Caco-2 (cell line): ENCODE measurements at places on chromosomes 11 and 22. TPM values are rescaled to one million over a fixed set of nuclear protein-coding genes. Genes with fewer than 3 reads are reported as not detected.

Gene SHISAL1
- total RNA-seq, result not detected in 2 replicates

Gene SHISA8
- total RNA-seq, result 1.4 and 2.2 TPM in 2 replicates

GRCh38 chr11:134781380-134781866 lies 369.4 kb upstream of the B3GAT1 start:
- no peaks in the 10 kb centered on the region for H3K36me3 ChIP-seq
- no peak overlapping the region for H3K27ac ChIP-seq
- H3K27me3 ChIP-seq, result no peaks in the 10 kb centered on the region
- DNase-seq, result no peak
- H3K4me3 ChIP-seq, result no peak overlapping the region

- H3K27me3 ChIP-seq, result no peaks in the 10 kb centered on the region
- H3K27ac ChIP-seq, result peak overlapping the region; percentile 1
- peaks cover 7% of the 10 kb centered on the region for H3K4me1 ChIP-seq
- 0 out of 2 replicates have a peak, but pooled peaks cover 1% of the 10 kb centered on the region for H3K36me3 ChIP-seq
Measured at GRCh38 chr11:134229126-134229790, 4.8 kb downstream of the VPS26B start.

DNA sequence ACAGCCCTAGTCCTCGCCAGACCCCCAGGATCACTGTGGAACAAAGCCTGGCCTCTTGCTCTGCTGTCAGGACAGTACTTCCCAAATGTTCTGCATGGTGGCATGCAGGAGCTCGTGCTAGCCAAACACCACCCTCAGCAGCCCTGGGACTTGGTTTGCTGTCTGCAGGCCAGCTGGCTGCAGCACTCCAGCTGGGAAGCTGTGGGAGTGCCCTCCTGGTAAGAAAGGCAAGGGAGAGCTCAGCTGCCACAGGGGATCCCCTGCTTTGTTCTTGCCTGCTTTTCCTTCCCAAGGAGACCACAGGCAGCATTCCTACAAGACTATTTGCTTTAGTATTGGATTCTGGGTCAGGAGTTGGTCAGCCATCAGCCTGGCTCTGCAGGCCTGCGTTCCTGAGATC lies 27.9 kb downstream of the TCIRG1 start:
- H3K27ac ChIP-seq, result no peak overlapping the region
- no peaks in the 10 kb centered on the region for H3K4me1 ChIP-seq
- DNase-seq, result peak; percentile 34
- H3K4me3 ChIP-seq, result no peak overlapping the region
- H3K27me3 ChIP-seq, result no peaks in the 10 kb centered on the region

DNA sequence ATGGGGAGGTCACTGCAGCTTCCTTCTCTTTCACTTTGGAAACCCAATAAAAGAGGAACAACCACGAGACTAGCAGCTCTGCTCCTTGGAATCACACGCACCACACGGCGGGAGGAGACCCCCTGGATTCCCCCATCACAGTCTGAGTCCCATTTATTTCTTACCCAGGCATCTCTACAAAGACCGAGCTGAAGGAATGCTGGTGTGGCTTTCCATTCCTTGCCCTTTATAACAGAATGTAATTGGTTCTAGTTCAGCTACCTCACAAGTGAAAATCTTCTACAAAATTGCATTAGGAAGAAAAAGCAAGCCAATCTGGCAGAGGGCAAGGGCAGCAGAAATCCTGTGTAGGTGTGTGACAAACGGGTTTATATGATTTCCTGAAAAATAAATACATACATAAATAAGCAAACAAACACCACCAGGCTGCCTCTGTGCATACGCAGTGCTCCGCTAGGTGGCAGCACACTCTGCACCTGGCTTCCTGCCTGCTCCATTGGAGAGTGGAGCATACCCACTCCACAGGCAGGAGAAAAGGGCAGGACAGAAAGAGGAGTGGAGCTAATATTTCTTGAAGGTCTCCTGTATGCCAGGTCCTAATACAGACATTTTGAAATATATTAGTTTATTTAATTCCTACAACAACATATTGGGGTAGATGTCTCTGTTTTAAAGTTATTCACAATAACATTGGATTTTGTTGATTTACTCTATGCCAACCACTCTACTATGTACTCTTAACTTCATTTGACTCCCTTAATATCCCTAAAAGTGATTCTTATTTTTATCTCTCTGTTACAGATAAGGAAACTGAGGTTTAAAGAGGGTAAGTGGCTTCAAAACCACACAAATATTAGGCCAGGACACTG lies 673.1 kb downstream of the KCNA4 start:
- no peak overlapping the region for H3K4me3 ChIP-seq
- DNase-seq, result peak; percentile 75
- H3K27me3 ChIP-seq, result no peaks in the 10 kb centered on the region
- H3K27ac ChIP-seq, result no peak overlapping the region
- no peaks in the 10 kb centered on the region for H3K4me1 ChIP-seq

Gene DDX10
- total RNA-seq, result 72.5 and 78.3 TPM in 2 replicates

Gene CARD10
- 26.5 and 31.7 TPM in 2 replicates for total RNA-seq

GRCh38 chr11:120425527-120425926 lies 86.0 kb upstream of the GRIK4 start:
- 0 out of 2 replicates have a peak, but pooled peaks cover 3% of the 10 kb centered on the region for H3K36me3 ChIP-seq
- H3K27ac ChIP-seq, result no peak overlapping the region
- H3K4me3 ChIP-seq, result no peak overlapping the region
- H3K27me3 ChIP-seq, result no peaks in the 10 kb centered on the region
- H3K4me1 ChIP-seq, result peaks cover 9% of the 10 kb centered on the region; the same call in 1 of the 2 replicates

Gene UBQLNL
- total RNA-seq, result not detected in 2 replicates

DNA sequence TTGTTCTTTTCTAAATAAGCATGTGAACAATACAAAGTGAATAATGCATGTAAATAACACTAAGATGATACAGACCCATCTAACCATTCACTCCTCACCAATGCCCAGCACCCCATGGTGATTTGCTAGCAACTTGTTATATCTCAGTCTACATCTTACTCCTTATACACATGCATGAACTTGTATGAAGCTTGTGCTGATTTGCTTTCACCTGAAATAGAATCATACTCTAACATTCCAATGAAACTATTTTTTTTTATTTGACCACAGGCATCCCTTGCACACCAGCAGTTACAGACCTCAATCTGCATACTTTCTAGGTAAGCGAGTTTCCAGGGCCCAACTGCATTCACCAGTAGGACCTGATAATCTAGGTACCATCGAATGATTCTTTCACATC lies 873.6 kb downstream of the OPCML start:
- H3K4me3 ChIP-seq, result no peak overlapping the region
- H3K27me3 ChIP-seq, result no peaks in the 10 kb centered on the region
- no peaks in the 10 kb centered on the region for H3K36me3 ChIP-seq
- no peaks in the 10 kb centered on the region for H3K4me1 ChIP-seq
- DNase-seq, result no peak
- H3K27ac ChIP-seq, result no peak overlapping the region

- H3K4me3 ChIP-seq, result no peak overlapping the region
- H3K36me3 ChIP-seq, result no peaks in the 10 kb centered on the region
- H3K4me1 ChIP-seq, result no peaks in the 10 kb centered on the region
Measured at GRCh38 chr11:111963931-111964340, 26.8 kb downstream of the DIXDC1 start.

Gene RHOD
- total RNA-seq, result 14.2 and 17.1 TPM in 2 replicates

Gene MICALL1
- 43.5 and 46.7 TPM in 2 replicates for total RNA-seq

- H3K4me3 ChIP-seq, result no peak overlapping the region
- peaks cover 78% of the 10 kb centered on the region for H3K4me1 ChIP-seq
- peak; percentile 21 for DNase-seq
- H3K27me3 ChIP-seq, result no peaks in the 10 kb centered on the region
Measured at GRCh38 chr11:118914178-118914918, 11.4 kb downstream of the BCL9L start.

Gene MMP1
- total RNA-seq, result 15.7 and 37.6 TPM in 2 replicates

GRCh38 chr11:58276151-58276550 lies 8.1 kb upstream of the OR10W1 start:
- no peaks in the 10 kb centered on the region for H3K27me3 ChIP-seq
- H3K4me3 ChIP-seq, result no peak overlapping the region
- no peak overlapping the region for H3K27ac ChIP-seq
- H3K36me3 ChIP-seq, result no peaks in the 10 kb centered on the region
